ENCODE measurements at places on chromosomes 7 and 10.

DNA sequence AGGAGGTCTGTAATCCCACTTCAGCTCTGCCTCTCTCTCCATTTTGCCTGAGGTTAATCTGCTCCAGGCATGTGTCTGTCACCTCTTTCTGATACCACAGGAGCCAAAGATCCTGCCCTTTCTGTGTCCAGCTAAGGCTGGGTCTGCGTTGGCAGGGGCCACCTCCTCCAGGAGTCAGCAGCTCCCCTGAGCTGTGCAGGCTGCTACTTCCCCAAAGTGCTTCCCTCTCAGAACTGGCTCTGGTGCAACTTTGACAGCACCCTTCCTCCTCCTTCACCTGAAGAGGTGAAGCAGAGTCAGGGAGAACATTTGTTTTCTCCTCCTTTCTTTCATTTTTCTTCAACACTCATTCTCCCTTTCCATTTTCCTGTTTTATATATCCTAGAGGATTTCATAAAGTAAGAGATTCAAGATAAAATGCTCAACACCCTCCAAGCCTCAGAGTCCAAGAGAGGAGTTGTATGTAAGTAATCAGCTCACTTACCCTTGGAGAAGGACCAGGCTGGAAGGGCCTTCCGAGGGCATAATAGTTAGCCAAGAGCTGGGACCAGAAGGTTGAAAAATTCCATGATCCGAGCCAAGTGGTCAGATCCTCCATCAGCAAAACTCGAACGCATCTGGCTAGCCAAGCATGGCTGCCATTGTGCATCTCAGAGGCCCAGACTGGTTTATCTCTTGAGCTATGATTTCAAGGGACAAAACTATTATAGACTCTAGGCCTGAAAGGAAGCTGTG, 257.3 kb downstream of the PTEN start:
- no peak for DNase-seq

GRCh38 chr7:98049034-98049433, 57.6 kb upstream of the LMTK2 start:
- no peak for DNase-seq

GRCh38 chr7:92717623-92717992, 118.8 kb downstream of the CDK6 start:
- DNase-seq = no peak

GRCh38 chr10:118958984-118959925, 70.3 kb upstream of the NANOS1 start:
- peak; percentile 68 for DNase-seq

GRCh38 chr7:46127814-46128213, 206.7 kb upstream of the IGFBP3 start:
- DNase-seq = no peak

GRCh38 chr10:4353964-4354363, 472.0 kb upstream of the AKR1E2 start:
- DNase-seq = no peak

- DNase-seq = no peak
Observed at GRCh38 chr10:112335868-112336265, 38.0 kb upstream of the ACSL5 start.

- no peak for DNase-seq
Observed at GRCh38 chr10:59236064-59236697, 59.7 kb downstream of the PHYHIPL start.

GRCh38 chr7:37297546-37297945, 151.1 kb downstream of the ELMO1 start:
- DNase-seq = no peak

DNA sequence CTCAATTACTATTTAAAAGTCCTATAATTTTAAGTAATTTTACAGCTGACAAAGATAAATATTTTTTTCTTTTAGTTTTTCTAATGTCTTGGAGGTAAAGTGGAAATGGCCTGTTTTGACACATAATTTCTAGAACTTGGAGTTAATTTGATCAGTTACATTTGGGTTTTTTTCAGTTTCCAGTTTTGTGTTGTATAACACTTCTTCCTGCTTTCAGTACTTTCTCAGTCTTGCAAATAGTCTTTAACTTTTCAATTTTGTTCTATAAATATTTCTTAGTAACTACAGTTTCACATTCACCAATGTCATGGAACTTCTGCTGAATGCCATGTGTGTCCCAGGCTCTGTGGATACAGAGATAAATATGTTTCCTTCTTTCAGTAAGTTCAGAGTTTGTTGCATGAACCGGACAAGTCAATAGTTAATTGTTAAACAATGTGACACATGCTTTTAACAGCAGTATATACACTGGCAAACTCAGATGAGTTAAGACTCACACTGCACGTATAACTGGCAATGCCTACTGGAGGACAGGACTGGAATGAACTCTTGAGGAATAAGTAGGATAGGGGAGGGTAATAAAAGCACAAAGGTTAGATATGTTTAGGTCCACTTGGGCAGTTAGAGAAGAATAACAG, 4.6 kb downstream of the SHOC2 start:
- no peak for DNase-seq

DNA sequence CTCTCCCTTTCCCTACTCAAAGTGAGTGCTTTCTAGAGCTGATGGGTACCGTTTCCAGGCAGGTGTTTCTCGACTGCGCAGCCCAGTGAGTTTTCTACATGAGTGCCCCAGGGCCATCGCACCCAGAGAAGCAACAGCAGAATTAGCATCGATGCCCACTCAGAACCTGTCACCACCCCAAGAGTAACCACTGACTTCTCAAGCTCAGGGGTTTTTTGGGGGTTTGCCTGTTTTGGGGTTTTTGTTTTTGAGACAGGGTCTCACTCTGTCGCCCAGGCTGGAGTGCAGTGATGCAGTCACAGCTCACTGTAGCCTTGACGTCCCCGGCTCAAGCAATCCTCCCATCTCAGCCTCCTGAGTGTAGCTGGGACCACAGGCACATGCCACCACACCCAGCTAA, 25.7 kb downstream of the SNX8 start:
- DNase-seq = no peak

- no peak for DNase-seq
Observed at GRCh38 chr7:26008428-26008827, 143.6 kb upstream of the NFE2L3 start.

All from NCI-H460 (cell line).